Glomerular endothelial cell (primary cell): ENCODE measurements at places on chromosomes 7 and 10. TPM values are rescaled to one million over a fixed set of nuclear protein-coding genes. Genes with fewer than 3 reads are reported as not detected.

The PLAU gene
- total RNA-seq: 137 and 470 TPM in 2 replicates

The EPHA1 gene
- not detected in 2 replicates for total RNA-seq

The MRLN gene
- total RNA-seq: not detected in 2 replicates

The DOCK4 gene
- total RNA-seq: 112 and 150 TPM in 2 replicates
